Jurkat, Clone E6-1 (cell line): ENCODE measurements at places on chromosomes 7 and 10.

- DNase-seq, result no peak
Measured at GRCh38 chr10:101493249-101493648, 94.8 kb downstream of the POLL start.

- DNase-seq, result peak; percentile 36
Measured at GRCh38 chr7:153190452-153190851, 430.9 kb downstream of the ACTR3B start.

DNA sequence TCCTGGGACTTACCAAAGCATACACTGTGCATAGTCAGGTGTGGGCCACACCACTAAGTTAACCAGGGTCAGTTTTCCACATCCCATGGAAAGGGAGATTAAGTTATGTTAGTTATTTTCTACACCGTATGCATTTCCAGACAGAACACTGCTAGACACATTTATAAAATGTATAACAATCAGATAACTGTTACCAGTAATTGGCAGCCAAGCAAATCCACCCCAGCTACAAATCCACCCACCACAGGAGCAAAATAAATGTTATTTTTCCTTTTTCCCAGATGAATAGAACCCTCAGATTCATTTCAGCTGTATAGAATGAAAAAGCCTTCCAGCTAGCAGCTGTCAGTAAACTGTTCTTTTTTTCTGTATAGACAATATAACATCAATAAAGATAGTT, 256.9 kb upstream of the FZD1 start:
- DNase-seq, result no peak

DNA sequence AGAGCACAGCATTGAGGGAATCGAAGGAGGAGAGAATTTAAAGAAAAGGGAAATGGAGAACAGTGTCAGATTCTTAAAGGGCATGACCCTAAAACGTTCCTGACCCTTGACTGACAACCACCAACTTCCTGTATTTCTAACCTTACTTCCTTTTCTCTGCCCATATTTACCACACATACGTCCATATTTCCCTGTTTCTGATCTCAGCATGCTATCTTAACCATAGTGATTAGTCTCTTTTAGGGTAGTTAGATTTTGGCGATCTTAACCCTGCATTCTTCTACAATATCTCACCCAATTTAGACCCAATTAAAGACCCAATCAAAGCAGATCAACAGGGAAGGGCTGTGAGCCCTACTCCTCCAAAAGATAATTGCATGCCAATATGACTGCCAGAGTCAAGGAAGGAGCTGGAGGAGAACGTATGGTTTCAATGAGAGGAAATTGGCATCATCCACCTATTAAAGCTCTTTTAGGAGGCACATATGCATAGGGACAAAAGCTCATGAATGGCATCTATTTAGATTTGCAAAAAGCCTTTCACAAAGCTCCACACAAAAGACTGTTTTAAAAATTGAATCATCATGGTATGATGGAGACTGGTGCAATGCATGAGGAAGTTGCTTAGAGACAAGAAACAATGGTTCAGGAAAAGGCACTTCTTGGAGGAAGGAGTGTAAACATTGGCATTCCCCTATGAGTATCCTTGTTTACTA, 49.0 kb upstream of the ARHGAP12 start:
- peak; percentile 40 for DNase-seq

- no peak for DNase-seq
Measured at GRCh38 chr7:115368998-115369397, 447.1 kb downstream of the MDFIC start.

- DNase-seq, result no peak
Measured at GRCh38 chr10:98361131-98362025, 53.6 kb downstream of the PYROXD2 start.

DNA sequence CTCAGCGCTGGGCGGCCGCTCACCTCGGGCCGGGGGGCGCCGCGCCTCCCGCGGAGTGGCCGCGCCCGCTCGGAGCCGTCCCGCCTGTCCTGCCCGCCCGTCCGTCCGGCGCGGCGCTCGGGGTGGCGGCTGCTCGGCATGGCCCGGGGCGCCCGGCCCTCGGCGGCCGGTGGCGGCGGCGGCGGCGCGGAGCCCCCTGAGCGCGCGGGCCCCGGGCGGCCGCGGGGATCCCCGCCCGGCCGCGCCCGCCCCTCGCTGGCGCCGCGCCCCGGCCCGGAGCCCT, 338 bp downstream of the SDK1 start:
- DNase-seq, result no peak

DNA sequence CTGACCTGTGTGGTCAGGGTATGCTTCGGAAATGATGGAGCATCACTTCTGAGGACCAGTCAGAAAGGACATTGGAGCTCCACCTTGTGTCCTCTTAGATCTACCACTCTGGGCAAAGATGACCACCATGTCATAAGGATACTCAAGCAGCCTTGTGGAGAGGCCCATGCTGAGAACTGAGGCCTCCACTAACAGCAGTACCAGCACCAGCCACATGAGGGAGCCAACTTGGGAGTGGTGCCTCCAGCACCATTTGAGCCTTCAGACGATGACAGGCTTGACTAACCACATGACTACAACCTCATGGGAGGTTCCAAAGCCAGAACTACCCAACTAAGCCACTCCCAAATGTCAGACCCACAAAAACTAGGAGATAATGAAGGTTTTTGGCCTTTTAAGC, 116.0 kb downstream of the NPTX2 start:
- DNase-seq, result peak; percentile 63

GRCh38 chr10:76626386-76626785, 1011.2 kb downstream of the KCNMA1 start:
- DNase-seq, result no peak

GRCh38 chr7:20005081-20005480, 212.1 kb downstream of the MACC1 start:
- no peak for DNase-seq

DNA sequence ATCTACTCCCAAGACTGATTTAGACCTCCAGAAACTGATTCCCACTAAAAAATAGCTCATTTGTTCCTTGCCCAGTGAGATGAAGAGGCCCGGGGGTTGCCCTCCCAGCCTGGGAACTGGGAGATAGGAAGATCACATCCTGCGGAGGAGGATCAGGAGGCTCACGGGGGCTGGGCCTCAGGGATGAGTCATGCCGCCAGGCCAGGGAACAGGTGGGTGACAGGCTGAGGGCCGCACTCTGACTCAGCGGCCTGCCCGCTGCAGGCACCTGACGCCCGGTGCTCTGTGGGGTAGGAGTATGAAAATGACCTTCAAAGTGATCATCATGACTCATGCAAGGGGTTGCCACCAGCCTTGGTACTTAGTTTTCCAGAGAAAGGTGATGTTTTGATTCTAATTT, 104.5 kb upstream of the ZPBP start:
- no peak for DNase-seq

DNA sequence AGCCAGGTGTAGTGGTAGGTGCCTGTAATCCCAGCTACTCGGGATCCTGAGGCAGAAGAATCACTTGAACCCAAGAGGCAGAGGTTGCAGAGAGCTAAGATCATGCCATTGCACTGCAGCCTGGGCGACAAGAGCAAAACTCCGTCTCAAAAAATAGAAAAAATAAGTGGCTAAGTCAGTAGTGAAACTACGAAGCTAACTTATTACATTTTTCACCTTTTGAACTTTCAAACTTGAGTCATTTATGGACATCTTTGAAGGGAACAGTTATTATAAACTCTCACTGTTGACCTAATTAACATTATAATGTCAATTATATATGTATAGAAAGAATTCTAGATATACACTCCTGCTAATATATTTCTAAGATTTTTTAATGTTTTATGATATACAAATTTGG, 541.5 kb upstream of the C7orf33 start:
- DNase-seq, result no peak

DNA sequence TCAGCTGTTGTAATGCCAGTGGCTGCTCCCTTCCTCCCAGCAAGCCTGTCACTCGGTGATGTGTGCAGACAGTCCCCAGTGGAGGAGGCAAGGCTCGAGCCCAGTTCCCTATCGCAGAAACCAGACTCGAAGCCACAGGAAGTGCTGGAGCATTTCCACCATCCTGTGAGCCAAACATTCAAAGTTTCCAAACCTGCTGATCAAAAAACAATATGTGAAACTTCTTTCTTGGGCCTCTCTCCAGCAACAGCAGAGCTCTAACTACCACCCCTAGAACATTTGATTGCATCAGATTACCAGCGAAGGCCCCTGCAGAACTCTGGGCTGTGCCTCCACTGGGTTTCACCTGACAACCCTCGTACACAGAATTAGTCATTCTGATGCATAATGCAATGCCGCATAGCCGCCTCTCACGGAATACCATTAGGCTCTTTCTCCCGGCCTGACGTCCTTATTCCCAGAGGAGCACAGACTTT, 94.0 kb downstream of the ELMO1 start:
- DNase-seq, result peak; percentile 44

DNA sequence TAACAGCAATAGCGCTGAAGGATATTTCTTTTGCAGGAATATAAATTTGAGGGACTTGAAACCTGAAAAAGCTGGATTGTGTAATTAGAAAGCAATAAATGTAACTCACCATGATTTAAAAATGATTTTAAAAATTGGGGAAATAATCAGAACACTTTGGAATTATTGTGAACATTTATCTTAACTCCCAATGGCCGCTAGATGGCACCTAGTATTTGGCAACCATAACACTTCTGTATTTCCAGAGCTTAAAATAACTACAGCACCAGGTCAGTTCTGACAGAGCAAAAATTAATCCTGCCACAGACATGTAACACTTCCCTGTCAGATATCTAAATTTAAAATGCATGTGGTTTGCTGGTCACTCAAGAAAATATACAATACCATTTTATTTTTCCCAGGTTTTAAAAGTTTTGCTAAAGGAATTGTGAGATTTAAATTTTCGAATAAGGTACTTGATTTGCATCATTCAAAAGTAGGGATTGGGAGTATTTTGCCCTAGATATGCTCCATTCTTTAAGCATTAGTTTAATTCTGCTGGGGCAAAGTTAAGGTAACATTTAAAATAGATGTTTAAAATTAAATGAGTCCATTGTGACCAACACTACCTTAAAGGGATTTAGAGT, 144.5 kb downstream of the PPP1R3A start:
- no peak for DNase-seq

GRCh38 chr10:10397906-10398305, 619.8 kb upstream of the CELF2 start:
- DNase-seq, result no peak

- DNase-seq, result peak; percentile 27
Measured at GRCh38 chr10:71193516-71193915, 18.9 kb upstream of the UNC5B start.
